Neural crest cell (in vitro differentiated cells): ENCODE measurements at places on chromosomes 11 and 22.

GRCh38 chr22:37314315-37315074 lies 32.2 kb downstream of the CYTH4 start:
- no peak for DNase-seq

- DNase-seq = no peak
Measured at GRCh38 chr11:121482231-121483129, 29.7 kb upstream of the SORL1-AS1 start.

DNA sequence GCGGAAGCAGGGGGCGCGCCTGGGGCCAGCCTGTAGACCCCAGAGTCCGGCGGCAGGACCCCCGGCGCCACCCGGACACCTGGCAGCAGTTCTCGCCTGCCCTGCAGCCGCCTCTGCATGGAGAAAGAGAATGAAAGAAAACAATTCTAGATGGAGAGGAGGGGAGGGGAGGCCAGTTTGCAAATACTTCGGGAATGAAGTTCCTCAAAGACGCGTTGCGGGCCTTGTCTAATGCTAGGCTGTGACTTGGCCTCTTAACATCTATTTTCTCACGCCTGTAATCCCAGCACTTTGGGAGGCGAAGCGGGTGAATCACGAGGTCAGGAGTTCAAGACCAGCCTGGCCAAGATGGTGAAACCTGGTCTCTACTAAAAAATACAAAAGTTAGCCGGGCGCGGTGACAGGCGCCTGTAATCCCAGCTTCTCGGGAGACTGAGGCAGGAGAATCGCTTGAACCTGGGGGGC lies 2.1 kb upstream of the BARX2 start:
- DNase-seq = no peak

DNA sequence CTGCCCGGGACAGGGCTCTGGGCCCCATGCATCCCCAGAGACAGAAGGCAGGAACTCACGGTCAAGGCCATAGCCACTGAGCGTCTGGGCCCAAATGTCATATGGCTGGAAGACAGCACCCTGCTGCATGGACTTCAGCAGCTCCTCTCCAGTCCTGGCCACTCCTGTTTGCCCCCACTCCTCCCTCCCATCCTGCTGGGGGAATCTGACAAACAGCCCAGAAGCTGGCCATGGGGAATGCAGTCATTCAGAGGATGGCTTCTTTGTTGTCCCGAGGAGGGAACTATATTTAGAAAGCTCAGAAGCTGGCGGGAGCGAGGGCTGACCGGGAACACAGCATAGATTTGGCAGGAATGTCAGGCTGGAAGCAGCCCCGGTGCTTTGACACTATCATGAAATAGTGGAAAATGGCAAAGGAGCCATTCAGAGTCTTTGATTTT lies 35.0 kb downstream of the DKK3 start:
- DNase-seq = no peak

- DNase-seq = no peak
Measured at GRCh38 chr11:112392904-112393303, 132.2 kb upstream of the PLET1 start.

- no peak for DNase-seq
Measured at GRCh38 chr11:27437829-27438594, 34.6 kb downstream of the LGR4 start.

DNA sequence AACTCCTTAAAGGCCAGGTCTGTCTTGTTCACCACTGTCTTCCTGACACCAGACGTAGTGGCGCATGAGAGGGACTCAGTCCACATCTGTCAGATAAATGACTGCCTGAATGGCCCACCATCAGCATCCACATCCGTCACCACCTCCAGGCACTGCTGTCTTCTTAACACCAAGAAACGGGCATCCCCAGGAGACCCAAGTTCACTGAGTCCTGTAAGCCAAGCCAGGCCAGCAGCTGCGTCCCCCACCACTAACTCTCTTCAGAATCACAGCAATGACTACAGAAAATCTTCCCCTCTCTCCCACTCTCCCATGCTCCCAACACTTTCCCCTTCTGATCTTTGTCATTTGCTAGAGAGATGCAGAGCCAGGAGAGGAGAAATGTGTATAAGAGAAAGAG lies 47.3 kb upstream of the LRRC32 start:
- no peak for DNase-seq

GRCh38 chr11:12503039-12503484 lies 125.7 kb downstream of the PARVA start:
- DNase-seq = no peak
